Peyer's patch (tissue), 4 donors: ENCODE measurements at places on chromosomes 7 and 10. TPM values are rescaled to one million over a fixed set of nuclear protein-coding genes. Genes with fewer than 3 reads are reported as not detected.

- DNase-seq: no peak
Observed at GRCh38 chr7:157410831-157411556, 74.2 kb downstream of the DNAJB6 start.

- DNase-seq: no peak
Observed at GRCh38 chr10:91242940-91243339, 22.5 kb downstream of the PCGF5 start.

- DNase-seq: no peak
Observed at GRCh38 chr7:82106201-82106600, 336.4 kb upstream of the HGF start.

- no peak for DNase-seq
Observed at GRCh38 chr10:105745596-105746148, 1104.6 kb downstream of the SORCS3 start.

LFNG gene
- total RNA-seq: 41.0 TPM

ARHGAP19 gene
- 4.9 TPM for total RNA-seq

CUTC gene
- total RNA-seq: 53.6 TPM

CRTAC1 gene
- not detected for total RNA-seq
